Uterus (tissue), 4 donors: ENCODE measurements at places on chromosomes 12 and 14. TPM values are rescaled to one million over a fixed set of nuclear protein-coding genes. Genes with fewer than 3 reads are reported as not detected.

- no peak for DNase-seq
Measured at GRCh38 chr12:31558521-31558920, 32.4 kb downstream of the DENND5B start.

DNA sequence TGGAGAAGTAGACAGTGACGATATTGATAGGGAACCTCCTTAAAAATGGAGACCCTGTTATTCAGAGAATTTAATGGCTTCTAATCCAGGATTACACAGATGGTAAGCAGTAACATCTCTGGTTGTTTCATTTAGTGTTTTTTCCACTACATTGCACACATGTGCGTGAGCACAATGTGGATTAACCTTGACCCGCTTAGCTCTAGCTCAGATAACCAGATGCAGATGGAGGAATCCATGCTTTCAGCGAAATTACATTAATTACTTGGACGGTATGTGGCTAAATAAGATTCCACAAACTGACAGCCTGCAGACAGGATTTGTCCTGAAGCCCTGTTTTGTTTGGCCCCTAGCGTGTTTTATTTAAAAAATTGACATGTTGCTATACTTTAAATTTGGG is 378.4 kb downstream of the CCDC91 start:
- no peak for DNase-seq

GALNT16 gene
- total RNA-seq, result 35.9 TPM

GRCh38 chr12:113650476-113650875 is 178.8 kb upstream of the LHX5 start:
- no peak for DNase-seq

PPM1H gene
- total RNA-seq, result 24.1 TPM

DNA sequence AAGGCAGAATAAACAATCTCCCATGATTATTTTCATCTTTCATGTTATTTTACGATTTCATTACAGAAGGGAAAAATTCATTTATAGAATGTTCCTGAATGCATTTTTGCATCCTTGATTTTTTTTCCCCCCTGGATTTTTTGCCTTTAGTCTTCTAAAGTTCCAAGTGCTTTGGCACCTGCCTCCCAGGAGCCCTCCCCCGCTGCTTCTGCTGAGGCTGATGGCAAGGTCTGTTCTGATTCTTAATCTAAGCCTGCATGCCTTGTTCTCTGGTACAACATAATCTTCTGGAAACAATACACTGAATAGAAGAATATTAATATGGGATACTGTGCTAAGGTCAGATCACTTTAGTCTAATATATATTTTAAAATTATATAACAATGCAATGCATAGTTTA is 18.0 kb downstream of the YARS2 start:
- no peak for DNase-seq

- no peak for DNase-seq
Measured at GRCh38 chr14:28088125-28088524, 678.5 kb upstream of the FOXG1 start.

KCNH3 gene
- 0.43 TPM for total RNA-seq

- DNase-seq, result no peak
Measured at GRCh38 chr12:63317286-63317846, 166.4 kb upstream of the AVPR1A start.

TAS2R9 gene
- total RNA-seq, result 0.28 TPM

DNA sequence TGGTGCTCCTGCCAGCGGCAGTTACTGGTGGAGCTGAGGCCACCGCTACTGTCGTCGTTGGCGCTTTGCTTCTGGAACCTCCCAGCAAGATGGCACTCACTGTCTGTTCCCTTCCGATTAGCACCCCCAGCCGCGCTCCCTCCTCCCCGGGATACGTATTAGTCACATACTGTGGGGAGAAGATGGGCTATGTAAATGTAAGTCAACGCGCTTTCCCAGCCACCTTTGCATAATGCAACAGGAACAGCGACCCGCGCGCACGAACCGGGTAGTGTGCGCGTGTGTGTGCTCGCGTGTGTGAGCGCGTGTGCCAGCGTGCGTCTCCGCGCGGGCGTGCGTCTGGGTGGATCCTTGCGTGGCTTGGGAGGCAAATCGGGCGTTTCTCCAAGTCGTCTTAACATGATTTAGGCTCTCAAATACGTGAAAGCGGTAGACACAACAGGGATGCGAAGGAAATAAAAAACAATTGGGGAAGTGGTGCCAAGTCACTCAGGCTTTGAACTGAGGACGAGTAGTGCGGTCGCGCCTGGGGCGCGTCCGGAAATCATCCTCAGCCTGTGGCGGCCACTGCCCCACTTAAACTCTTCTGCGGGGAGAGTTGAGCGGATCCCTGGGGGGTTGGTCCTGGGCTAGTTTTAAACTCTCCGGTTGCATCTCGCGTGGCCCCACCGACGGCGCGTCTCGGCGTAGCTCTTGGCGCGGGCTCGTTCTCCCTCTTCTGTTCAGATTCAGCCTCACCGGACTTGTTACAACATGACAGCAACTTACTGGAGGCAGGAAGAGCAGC is 1.8 kb downstream of the FLRT2 start:
- DNase-seq, result peak; percentile 43

AMN1 gene
- 25.6 TPM for total RNA-seq

DNA sequence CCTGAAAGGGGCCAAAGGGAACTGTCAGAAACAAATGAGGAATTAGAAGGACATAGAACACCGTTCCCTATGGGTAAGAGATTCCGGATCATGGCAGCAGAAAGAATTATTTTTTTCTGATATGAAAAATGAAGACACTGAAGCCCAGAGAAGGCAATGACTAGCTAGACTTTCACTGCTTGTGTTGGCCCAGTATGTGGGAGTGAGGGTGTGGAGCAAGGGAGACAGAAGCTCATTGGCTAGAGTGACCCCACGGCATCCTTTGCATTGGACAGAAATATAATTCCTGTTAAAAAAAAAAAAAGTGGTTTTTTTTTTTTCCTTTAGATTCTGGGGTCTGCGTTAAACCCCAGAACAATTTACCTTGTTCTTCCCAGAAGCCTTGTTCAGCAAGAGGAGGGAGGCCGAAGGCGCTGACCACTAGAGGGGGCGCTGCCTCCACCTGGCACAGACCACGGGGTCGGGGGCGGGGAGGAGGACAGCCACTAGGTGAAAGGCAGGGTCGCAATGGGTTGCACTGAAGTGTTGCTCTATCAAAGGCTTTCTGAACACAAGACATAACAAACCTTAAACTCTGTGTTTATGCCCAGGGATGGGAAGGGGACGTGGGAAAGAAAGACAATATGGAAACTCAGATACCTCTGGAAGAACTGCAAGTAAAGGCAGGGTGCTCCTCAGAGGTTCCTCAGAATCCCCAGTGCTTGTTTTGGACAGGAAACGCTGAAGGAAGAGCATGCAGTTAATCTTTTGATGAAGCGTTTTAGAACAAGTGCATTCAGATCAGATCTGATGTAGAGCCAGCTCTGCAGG is 156.8 kb downstream of the KCNA5 start:
- peak; percentile 22 for DNase-seq

LUM gene
- total RNA-seq, result 79.4 TPM

PPP4R4 gene
- total RNA-seq, result 2.3 TPM

GRCh38 chr12:13609894-13610679 is 371.3 kb downstream of the GRIN2B start:
- DNase-seq, result no peak

SELPLG gene
- 1.5 TPM for total RNA-seq

DNA sequence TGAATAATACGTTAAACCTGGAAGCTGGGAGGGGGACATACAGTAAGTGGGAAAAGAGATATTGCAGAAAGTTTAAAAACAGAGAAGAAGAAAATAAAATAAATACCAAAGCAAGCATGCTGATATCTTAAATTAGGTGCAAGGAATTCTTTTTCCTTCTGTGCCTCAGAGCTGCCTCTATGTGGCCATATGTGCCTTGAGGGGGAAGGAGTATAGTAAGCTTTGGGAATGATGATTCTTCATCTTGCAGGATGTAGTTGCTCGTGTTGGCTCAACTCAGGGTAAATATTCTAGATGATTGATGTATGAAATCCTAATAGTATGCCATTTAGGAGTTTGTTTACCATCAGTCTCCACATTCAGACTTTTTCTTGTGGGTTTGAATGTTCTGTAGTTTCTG is 251.4 kb downstream of the RGS6 start:
- DNase-seq, result no peak

DNA sequence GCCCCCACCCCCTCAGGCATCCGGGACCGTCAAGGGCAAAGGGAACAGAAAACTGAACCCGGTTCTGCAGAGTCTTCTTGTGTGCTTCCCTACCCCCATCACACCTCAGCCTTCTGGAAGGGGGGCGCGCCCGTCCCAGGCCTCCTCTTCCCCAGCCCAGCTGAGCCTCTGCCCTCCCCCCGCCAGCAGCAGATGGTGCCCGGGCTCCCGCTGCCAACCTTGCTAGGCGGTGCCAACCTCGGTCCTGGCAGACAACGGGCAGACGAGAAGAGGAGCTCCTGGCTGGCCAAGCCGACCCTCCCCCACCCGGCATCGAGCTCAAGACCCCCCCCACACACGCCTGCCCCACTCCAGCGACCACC is 8.7 kb downstream of the STAC3 start:
- DNase-seq, result no peak

CIROP gene
- not detected for total RNA-seq

- no peak for DNase-seq
Measured at GRCh38 chr12:45458854-45459807, 243.2 kb downstream of the ANO6 start.

- DNase-seq, result no peak
Measured at GRCh38 chr12:90896164-90896563, 58.8 kb downstream of the CCER1 start.

ACVR1B gene
- total RNA-seq, result 2.6 TPM

DNA sequence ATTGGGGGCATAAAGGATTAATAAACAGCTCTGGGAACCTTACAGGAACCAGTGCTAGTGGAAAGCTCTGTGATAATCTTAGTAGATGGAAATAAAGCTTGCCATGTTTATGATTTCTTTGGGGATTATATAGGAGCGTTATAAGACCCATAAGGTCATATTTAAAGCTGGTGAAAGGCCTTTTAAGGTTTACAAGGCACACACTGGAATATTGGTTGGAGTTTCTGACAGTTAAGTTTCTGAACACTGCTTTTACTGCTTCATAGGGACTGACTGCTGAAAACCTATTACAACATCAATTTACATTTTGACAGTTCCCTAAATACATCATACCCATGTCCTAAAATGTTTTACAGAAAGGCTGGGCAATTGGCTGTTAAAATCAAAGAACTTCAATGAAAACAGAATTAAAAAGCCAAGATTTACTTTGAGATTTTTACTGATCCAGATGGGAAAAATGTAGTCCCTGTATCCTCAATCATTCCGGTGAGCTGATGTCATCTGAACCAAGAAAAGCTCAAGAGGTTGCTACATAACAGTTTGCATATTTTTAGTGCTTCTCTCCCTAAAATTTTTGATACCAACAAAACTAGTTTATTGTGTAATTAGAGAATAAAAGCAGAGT is 153.7 kb upstream of the IGF1 start:
- DNase-seq, result no peak

DNA sequence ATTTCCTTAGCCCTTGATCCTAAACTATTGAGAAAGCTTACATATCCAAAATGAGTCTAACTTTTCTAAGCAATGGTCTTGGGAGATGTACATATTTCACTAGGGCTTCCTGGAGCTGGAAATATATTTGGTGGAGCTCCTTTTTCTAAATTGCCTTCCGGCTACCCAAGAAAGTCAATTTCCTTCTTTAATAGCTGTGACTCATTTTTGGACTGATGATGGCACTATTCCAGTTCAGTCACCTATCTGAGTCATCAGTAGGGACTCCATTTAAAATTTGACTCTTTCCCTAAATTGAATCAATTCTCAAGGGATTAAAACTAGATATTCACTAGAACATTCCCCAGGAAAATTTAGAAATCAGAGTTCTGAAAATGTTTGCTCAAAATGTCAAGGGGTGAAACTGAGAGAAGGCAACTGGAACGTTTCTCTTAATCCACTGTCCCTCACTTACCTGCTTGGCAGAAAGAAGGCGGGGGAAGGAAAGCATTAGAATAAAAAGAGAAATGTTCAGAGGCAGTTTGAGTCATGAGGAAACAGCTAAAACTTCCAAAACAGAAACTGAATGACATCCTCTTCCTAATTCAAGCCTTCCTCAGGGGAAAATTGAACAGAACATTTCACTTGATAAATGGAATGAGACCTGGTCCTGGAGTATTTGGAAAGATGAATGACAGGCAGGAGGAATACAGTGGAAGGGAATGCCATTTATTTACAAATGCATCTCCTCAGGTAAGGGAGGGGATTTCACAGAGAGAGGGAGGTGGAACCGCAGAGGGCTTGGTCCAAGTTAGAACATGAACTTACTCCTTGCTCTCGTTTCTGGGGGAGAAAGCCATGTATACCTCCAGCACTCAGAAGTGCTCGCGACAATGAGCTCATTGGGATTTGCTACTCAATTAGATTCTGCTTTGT is 91.2 kb downstream of the RGS6 start:
- no peak for DNase-seq

RNU4-1 gene
- total RNA-seq, result under 0.01 TPM

GRCh38 chr12:15274561-15274967 is 47.7 kb upstream of the PTPRO start:
- DNase-seq, result peak; percentile 62

GRCh38 chr14:56198438-56198837 is 80.2 kb downstream of the PELI2 start:
- peak; percentile 23 for DNase-seq

LBHD2 gene
- total RNA-seq, result not detected

SPTB gene
- total RNA-seq, result 5.4 TPM

- peak; percentile 50 for DNase-seq
Measured at GRCh38 chr12:47757840-47758583, 668 bp downstream of the RAPGEF3 start.

NEMP1 gene
- 2.0 TPM for total RNA-seq

DNA sequence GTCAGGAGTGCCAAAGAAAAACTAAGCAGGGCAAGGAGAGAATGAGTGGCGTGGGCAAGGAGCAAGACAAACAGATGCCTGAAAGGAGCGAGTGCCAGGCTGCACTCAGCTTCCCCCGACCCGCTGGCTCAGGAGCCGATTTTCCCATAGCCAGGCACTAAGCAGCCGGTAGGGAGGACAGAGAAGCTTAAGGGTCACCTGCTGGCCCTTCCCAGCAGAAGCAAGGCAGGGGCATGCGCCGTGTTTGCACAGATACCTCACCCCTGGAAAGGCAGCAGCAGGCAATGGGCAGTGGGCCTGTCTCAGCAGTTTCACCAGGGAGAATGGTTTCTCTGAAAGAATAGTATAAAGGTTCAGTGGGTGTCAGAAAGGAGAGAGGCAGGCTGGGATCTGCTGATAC is 104.9 kb upstream of the FKBP4 start:
- DNase-seq, result no peak

DNA sequence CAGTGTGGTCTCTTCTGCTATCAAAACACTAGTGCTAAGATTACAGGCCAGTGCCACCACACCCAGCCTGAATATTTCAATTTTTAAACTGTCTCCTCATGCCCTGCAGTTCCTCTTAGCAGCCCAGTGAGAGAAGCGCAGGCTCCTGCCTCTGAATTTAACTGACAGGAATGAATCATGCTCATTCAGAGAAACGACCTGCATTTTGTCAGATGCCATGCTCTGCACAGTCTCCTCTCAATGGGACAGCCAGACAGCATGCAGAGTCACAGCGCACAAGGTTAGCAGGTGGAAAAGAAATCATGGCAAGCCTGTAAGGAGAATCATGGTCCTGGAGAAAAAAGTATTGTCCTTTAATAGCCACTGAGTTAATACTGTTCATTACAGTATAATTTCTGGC is 691.0 kb upstream of the SEL1L start:
- DNase-seq, result no peak

- no peak for DNase-seq
Measured at GRCh38 chr12:105935106-105935505, 203.6 kb downstream of the NUAK1 start.

GRCh38 chr14:69685716-69686115 is 74.3 kb downstream of the SUSD6 start:
- peak; percentile 68 for DNase-seq

BATF gene
- 1.3 TPM for total RNA-seq
